SK-N-MC (cell line): ENCODE measurements at places on chromosomes 2 and 18.

DNA sequence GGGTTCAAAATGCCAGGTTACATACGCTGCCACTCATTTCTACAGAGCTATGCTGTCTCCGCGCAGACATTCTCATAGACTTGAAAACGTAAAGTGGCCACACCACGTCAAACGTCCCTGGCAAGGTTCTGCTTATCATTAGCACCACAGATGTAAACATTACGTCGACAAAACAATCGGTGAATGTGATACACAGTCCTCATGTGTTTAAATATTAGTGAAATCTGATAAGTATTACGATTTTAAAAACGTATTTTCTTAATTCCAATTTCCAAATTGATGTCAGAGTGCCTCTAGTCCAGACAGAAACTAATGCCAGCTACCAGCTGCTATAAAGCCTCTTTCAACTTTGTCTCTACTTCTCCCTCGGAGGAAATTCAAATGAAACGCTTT is 1.2 kb downstream of the STK17B start:
- DNase-seq, result no peak

DNA sequence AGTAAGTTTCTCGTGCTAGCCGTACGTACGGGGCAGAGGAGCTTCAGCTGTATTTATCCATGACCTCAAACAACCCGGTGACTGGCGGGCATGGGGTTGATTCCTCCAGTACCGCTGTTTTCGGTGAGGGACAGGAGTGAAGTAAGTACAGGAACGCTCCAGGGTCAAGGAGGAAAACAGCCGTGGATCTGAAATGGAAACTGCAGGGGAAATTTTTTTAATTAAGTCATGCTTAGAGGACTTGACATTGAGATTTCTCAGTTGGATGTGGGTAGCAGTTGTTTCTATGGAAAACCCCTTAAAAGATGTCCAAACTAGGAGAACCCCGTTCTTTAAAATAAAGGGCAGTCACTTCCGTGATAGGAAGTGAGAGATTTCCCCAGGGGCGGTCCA is 1.2 kb downstream of the RAB12 start:
- DNase-seq, result no peak

- DNase-seq, result no peak
Measured at GRCh38 chr2:43389581-43390466, 163.4 kb upstream of the ZFP36L2 start.

DNA sequence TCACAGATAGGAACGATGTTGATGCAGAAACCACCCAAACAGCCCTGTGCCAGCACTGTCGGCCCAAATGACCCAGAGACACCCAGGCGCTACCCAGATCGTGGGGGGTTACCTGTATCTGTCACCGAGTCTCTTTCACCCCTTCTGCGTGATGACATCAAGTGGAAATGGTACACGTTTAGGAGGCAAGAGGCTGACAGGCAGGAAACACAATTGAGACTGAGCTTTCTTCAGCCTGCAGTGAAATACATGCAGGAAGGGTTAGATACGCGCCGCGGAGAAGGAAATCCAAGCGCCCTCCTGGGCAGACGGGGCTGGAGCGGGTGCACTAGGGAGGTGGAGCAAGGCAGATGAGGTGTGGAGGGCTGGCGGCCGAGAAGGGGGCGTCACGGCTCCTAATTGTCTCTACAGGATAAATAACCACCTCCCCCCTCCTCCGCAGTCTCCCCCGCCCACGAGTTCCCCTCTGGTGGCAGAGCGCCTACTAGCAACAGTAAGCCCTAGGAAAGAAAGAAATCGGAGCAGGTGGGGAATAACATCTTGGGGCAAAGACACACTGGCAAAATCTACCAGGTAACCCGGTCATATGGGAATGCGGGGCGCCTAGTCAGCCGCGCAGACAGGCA is at the start of gene RNF152:
RNF152 (minus strand) TSS at position 325 of the 626 bp plus-strand sequence. CDS start 76,544 bp downstream, outside the sequence.
- DNase-seq, result no peak

GRCh38 chr2:203812294-203813221 is 55.0 kb upstream of the CTLA4 start:
- DNase-seq, result no peak

DNA sequence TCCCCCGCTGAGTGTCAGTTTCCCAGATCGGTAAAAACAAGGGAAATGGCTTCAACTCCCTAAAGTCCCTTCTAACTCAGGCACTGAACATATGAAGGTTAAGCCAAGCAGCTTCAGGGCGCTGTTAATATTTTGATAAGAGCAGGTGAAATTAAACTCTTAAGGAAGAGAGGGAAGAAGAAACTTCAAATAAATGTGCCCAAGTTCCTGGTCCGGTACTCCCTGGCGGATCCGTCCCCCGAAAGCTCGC is 564 bp downstream of the TRABD2A start:
- DNase-seq, result no peak

DNA sequence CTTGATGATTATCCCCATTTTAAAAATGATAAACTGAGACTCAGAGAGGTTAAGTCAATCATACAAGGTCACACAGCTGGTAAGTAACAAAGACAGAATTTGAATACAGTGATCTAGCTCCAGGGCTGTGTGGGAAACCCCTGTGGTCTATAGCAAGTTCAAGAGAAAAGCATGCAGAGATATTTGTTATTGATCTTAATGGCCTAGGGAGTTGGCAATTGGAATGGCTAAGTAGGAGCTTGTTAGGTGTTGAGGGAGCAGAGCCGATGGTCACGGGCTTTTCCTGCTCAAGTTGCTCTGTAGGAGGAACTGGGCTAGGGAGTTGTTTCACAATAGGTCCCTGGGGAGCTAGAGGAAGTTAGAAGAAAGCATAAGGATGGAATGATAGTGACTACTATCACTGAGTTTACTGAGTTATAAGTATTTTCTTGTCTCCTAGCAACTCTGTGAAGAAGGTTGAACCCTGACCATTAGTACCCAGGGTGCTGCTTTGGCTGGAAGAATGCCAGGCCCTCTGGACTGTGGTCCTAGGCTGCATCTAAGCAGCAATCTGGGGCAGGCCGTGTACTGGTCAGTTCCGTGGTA is 30.0 kb downstream of the RNF125 start:
- DNase-seq, result no peak
